A549 treated with CORT108297 at 1 μM for 4 hours (cell line): ENCODE measurements at places on chromosomes 13 and 19. TPM values are rescaled to one million over a fixed set of nuclear protein-coding genes. Genes with fewer than 3 reads are reported as not detected.

The F10 gene
- not detected in 5 replicates for total RNA-seq

The ZNF793 gene
- 0.05 TPM in 2 of 5 replicates, not detected in the others for total RNA-seq

The MBD3L2 gene
- not detected in 5 replicates for total RNA-seq

The TEX29 gene
- 0.13 to 0.29 TPM in 2 of 5 replicates, not detected in the others for total RNA-seq

The RNF6 gene
- total RNA-seq: 26.2 to 36.3 TPM (median 27.6 TPM) in 5 replicates

The SETDB2 gene
- total RNA-seq: 1.6 to 2.4 TPM (median 1.8 TPM) in 5 replicates

The KCTD12 gene
- total RNA-seq: 1.6 to 2.2 TPM (median 2.0 TPM) in 5 replicates

The CABP5 gene
- total RNA-seq: not detected in 5 replicates

The KCNJ14 gene
- 1.0 to 2.1 TPM (median 1.2 TPM) in 5 replicates for total RNA-seq

The ACTMAP gene
- 15.0 to 18.8 TPM (median 18.3 TPM) in 5 replicates for total RNA-seq

The NKG7 gene
- not detected in 5 replicates for total RNA-seq

The GSX1 gene
- not detected in 5 replicates for total RNA-seq

The FLT3 gene
- total RNA-seq: 0.03 TPM in 1 of 5 replicates, not detected in the others

The RYR1 gene
- total RNA-seq: 4.1 to 6.3 TPM (median 4.8 TPM) in 5 replicates

The QPCTL gene
- total RNA-seq: 6.3 to 10.4 TPM (median 10.2 TPM) in 5 replicates

The CEACAM7 gene
- 0.10 to 0.22 TPM (median 0.12 TPM) in 3 of 5 replicates, not detected in the others for total RNA-seq

The PSG3 gene
- 0.05 to 0.16 TPM (median 0.13 TPM) in 5 replicates for total RNA-seq

The ZNF98 gene
- total RNA-seq: not detected in 5 replicates

The SHISA7 gene
- total RNA-seq: 0.02 TPM in 1 of 5 replicates, not detected in the others

The FGF21 gene
- total RNA-seq: not detected in 5 replicates

The JAK3 gene
- 0.22 to 0.43 TPM (median 0.30 TPM) in 5 replicates for total RNA-seq

The CEACAM4 gene
- total RNA-seq: not detected in 5 replicates

The C19orf67 gene
- total RNA-seq: not detected in 5 replicates

The MIPEP gene
- 20.8 to 29.4 TPM (median 26.8 TPM) in 5 replicates for total RNA-seq

The PTGIR gene
- 0.08 to 0.22 TPM (median 0.09 TPM) in 3 of 5 replicates, not detected in the others for total RNA-seq

The CD33 gene
- total RNA-seq: 0.44 TPM in 1 of 5 replicates, not detected in the others

The ZSCAN4 gene
- not detected in 5 replicates for total RNA-seq

The CERS1 gene
- total RNA-seq: 4.4 to 6.0 TPM (median 5.6 TPM) in 5 replicates

The NALCN gene
- 3.1 to 5.2 TPM (median 4.8 TPM) in 5 replicates for total RNA-seq

The LIPE gene
- 1.5 to 3.1 TPM (median 2.4 TPM) in 5 replicates for total RNA-seq

The TM9SF2 gene
- 56.5 to 64.0 TPM (median 59.2 TPM) in 5 replicates for total RNA-seq

The ZNF222 gene
- total RNA-seq: 2.5 to 6.1 TPM (median 3.3 TPM) in 5 replicates

The FLT3LG gene
- 0.92 to 1.7 TPM (median 1.3 TPM) in 5 replicates for total RNA-seq

The FPR1 gene
- total RNA-seq: 0.07 to 0.31 TPM (median 0.08 TPM) in 4 of 5 replicates, not detected in the other

The ICAM4 gene
- total RNA-seq: 0.12 to 0.25 TPM (median 0.14 TPM) in 3 of 5 replicates, not detected in the others

The FSD1 gene
- 7.2 to 9.2 TPM (median 8.3 TPM) in 5 replicates for total RNA-seq

The CYP4F8 gene
- total RNA-seq: not detected in 5 replicates

The KASH5 gene
- total RNA-seq: 0.05 to 0.12 TPM (median 0.07 TPM) in 4 of 5 replicates, not detected in the other

The CDX2 gene
- total RNA-seq: 0.70 to 1.4 TPM (median 1.1 TPM) in 5 replicates

The ZNF682 gene
- not detected in 5 replicates for total RNA-seq

The NCAN gene
- total RNA-seq: 0.02 to 0.07 TPM (median 0.05 TPM) in 5 replicates

The CEACAM19 gene
- total RNA-seq: 8.3 to 10.6 TPM (median 9.8 TPM) in 5 replicates

The URAD gene
- total RNA-seq: not detected in 5 replicates

The MEIOSIN gene
- total RNA-seq: 0.06 to 0.08 TPM (median 0.07 TPM) in 4 of 5 replicates, not detected in the other
